Activated T-cell treated with anti-CD3 and anti-CD28 coated beads for 48 hours (primary cell): ENCODE measurements at places on chromosomes 6 and 20.

GRCh38 chr6:2986722-2987221 is 12.9 kb upstream of the NQO2 start:
- DNase-seq = no peak

DNA sequence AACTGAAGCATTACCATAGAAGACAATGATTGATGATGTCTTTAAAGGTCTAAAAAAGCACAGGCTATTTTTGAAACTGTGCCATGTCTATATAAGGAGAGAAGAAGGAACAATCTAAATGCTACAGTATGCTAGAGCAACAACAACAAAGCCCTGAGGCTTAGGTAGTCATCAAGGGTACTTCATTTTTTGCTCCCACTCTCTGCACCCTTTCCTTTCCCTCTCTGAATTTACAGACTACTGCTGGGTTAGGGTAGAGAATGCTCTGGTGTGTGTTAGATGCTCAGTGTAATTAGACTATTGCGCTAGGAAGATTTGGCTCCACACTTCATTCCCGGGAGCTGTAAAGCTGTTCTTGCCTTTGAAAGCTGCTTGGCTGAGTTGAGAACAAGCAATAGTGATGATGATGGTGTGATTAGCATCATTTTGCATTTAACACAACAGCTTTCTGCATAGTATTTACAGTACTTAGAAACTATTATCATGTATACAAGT is 1262.5 kb upstream of the CITED2 start:
- no peak for DNase-seq

DNA sequence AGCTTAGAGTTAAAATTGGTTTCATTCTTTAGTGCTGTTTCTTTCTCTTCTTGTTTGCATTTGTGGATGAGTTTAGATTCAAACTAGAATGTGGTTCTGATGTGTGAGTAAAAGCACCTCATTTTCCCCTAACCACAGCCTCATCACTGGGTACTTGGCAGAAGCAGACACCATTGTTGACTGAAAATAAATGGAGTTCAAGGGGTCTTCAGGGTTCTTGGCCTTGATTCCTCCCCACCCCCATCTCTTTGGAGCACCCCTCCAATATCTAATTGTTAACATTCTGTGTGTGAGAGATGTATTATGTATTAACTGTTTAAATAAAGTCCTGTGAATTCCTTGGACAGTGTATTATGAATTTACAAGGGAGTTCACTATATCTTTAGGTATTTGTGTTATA is 59.6 kb downstream of the JARID2 start:
- DNase-seq = no peak

GRCh38 chr20:17467120-17467655 is 64.0 kb downstream of the BFSP1 start:
- no peak for DNase-seq

DNA sequence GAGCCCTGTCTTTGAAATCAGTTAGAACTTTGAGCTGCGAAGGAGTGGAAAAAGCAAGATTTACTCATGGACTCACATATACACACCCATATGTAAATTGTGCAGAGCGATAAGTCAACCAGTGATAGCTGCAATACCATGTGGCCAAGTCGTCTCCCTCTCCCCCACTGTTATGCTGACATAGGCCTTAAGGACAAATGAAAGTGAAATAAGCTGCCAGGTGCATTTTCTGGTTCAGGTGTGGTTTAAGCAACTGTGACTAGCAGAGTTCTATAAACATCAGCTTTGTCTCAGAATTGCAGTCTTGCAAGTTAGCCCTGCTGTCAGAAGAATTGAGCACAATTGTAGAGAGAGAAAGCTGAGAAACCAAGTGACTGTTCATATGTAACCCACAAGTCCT is 9.6 kb downstream of the FAM83B start:
- DNase-seq = no peak

GRCh38 chr20:24479595-24479994 is 10.2 kb downstream of the SYNDIG1 start:
- DNase-seq = no peak

DNA sequence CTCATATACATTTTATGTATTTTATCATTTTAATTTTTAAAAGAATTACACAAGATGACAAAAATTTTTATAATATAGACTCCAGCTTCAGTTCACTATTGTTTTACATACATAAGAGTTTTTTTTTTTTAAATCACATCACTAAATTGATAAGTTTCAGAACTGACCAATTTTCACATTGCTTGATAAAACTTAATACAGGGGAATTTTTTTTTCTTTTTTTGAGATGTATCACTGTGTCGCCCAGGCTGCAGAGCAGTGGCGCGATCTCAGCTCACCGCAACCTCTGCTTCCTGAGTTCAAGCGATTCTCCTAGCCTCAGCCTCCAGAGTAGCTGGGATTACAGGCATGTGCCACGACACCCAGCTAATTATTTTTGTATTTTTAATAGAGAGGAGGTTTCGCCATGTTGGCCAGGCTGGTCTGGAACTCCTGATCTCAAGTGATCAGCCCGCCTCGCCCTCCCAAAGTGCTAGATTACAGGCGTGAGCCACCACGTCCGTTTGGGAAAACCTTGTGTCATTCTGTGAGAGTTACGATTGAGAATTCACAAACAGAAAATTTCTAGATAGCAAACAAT is 36.6 kb upstream of the BTN3A2 start:
- DNase-seq = no peak

DNA sequence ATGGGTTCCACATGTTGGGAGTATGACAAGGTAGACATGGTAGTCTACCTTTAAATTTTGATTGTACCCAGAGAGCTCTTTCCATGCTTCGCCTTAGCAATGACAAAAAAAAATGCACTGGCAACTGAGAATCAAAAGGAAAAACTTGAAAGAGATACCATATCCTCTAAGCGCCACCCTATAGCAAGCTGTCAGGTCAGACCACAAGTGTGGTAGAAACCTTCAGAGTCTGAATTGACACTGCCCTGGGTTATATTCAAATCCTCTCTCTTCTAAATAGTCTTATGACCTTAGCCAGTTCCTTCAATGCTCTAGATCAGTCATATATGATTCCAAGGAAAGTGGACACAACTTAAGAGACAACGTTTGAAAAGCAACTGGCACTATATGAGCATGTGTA is 45.6 kb upstream of the SMLR1 start:
- DNase-seq = no peak

- no peak for DNase-seq
Observed at GRCh38 chr6:39445667-39446066, 123.2 kb upstream of the KCNK16 start.
